ENCODE measurements at places on chromosomes 11 and 22.
A peak's percentile ranks its signal among the peaks of the same experiment; 100 is the strongest.

DNA sequence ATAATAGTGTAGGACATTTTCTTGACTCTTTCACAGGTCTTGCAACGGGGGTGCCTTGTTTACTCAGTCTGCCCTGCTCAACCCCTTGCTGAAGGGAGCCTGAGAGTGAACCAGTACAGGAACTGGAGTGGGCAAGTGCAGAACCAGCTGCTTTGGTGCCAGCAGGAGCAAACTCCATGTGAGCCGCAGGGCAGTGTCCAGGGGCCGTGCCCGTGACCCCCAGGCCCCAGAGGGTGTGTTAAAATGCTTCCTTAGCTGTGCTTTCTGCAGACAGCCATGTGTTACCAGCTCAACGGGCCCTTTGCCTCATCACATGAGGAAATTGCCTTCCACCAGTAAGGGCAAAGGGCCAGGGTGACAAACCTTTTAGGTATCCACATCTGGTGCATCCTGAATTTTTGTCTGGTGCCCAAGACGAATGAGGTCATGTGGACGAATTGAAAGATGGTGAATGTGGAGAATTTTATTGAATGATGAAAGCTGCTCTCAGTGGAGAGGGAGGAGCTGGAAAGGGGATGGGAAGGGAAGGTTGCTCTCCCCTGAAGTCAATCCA, 53.6 kb upstream of the OR5D13 start:
- H3K4me3 ChIP-seq = no peak overlapping the region
- no peaks in the 10 kb centered on the region for H3K27me3 ChIP-seq
- no peak for DNase-seq
- H3K36me3 ChIP-seq = no peaks in the 10 kb centered on the region

GRCh38 chr11:108880510-108880909, 215.6 kb downstream of the DDX10 start:
- H3K4me1 ChIP-seq = no peaks in the 10 kb centered on the region
- DNase-seq = no peak
- H3K36me3 ChIP-seq = no peaks in the 10 kb centered on the region
- H3K27ac ChIP-seq = no peak overlapping the region

GRCh38 chr11:35784699-35785098, 122.1 kb downstream of the TRIM44 start:
- H3K36me3 ChIP-seq = no peaks in the 10 kb centered on the region
- no peak overlapping the region for H3K4me3 ChIP-seq
- no peak for DNase-seq
- no peak overlapping the region for H3K27ac ChIP-seq
- peaks cover 28% of the 10 kb centered on the region for H3K4me1 ChIP-seq
- H3K27me3 ChIP-seq = no peaks in the 10 kb centered on the region

DNA sequence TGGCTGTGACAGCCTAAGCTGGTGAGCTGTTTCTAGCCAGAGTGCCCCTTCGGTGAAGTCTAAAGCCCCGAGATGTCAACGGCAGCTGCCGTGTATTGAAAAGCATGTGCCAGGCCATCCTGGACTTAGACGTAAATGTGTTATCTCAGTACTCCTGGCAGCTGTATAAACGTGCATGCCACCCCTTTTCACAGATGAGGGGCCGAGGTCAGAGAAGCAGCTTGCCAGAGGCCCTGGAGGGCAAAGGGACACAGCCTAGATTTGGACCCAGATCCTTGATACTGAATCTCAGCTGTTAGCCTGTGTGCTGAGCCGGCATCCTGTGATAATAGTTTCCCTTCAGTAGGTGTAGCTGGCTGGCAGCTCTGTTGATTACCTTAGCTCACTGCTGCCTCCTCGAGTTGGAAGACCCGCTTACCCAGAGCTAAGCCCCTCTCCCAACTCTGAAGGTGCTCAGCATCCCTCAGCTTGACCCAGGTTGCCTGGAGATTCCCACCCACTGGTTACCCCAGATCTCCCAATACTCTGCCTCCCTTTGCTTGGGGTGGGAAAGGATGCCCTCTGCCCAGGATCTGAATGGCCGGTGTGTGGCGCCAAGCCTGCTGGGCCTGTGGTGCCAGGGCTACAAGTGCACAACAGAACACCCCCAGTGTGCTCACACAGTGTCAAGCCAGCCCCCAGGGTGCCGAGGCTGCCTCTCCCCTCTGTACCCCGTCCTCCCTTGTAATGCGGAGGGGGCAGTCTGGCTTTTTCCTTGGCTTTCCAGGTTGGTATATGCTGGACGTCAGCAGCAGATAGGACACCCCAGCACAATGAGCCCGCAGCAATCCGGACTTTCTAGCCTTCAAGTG, 59.8 kb upstream of the WNT7B start:
- H3K4me1 ChIP-seq = peaks cover 5% of the 10 kb centered on the region
- peak overlapping the region; percentile 79 for H3K4me3 ChIP-seq
- no peaks in the 10 kb centered on the region for H3K27me3 ChIP-seq

- H3K27ac ChIP-seq = no peak overlapping the region
- H3K36me3 ChIP-seq = peaks cover 7% of the 10 kb centered on the region
- H3K4me1 ChIP-seq = peaks cover 4% of the 10 kb centered on the region
- no peak overlapping the region for H3K4me3 ChIP-seq
- no peak for DNase-seq
Measured at GRCh38 chr22:35642305-35642741, 5.9 kb upstream of the APOL6 start.

GRCh38 chr11:107563702-107564101, 1.8 kb downstream of the ALKBH8 start:
- peak; percentile 12 for DNase-seq
- no peaks in the 10 kb centered on the region for H3K27me3 ChIP-seq
- H3K36me3 ChIP-seq = peaks cover 14% of the 10 kb centered on the region

GRCh38 chr11:69666752-69667536, 8.2 kb downstream of the LTO1 start:
- DNase-seq = no peak
- H3K4me3 ChIP-seq = no peak overlapping the region
- H3K27me3 ChIP-seq = no peaks in the 10 kb centered on the region
- peaks cover 42% of the 10 kb centered on the region for H3K36me3 ChIP-seq
- H3K4me1 ChIP-seq = peaks cover 17% of the 10 kb centered on the region

- DNase-seq = no peak
- H3K4me3 ChIP-seq = no peak overlapping the region
- no peak overlapping the region for H3K27ac ChIP-seq
- H3K27me3 ChIP-seq = peaks cover 37% of the 10 kb centered on the region
Measured at GRCh38 chr22:43535741-43536140, 123.9 kb downstream of the MPPED1 start.

DNA sequence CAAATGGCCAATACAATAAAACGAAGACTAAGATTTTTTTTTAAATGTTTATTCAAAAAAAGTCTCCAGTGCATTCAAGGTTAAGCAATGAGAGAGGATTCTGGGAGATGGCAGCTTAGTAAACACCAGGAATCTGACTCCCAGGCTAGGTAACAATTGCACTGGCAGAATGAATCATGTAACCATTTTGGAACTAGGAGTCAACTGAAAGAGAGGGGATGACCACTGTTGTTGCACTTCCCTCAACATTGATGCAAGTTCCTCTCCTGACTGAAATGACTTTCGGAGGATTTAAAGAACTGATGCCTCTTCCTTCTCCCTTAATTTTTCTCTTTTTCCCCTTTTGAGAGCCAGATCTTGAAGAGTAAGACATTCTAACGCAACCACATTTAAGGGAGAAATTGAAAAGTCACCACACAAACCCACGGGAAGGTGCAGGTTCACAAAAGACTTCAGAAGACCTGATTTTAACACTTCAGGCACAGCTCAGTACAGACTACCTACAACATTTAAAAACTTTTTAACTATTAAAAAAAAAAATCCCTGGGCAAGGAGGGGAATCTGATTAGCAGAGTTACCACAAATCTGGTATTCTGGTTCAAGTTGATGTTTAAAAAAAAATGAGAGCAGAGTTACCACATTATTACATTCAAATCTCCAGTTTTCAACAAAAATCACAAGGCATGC, 56.8 kb downstream of the FCHSD2 start:
- H3K4me3 ChIP-seq = no peak overlapping the region
- H3K27me3 ChIP-seq = no peaks in the 10 kb centered on the region
- H3K27ac ChIP-seq = peak overlapping the region; percentile 5
- peaks cover 11% of the 10 kb centered on the region for H3K36me3 ChIP-seq

DNA sequence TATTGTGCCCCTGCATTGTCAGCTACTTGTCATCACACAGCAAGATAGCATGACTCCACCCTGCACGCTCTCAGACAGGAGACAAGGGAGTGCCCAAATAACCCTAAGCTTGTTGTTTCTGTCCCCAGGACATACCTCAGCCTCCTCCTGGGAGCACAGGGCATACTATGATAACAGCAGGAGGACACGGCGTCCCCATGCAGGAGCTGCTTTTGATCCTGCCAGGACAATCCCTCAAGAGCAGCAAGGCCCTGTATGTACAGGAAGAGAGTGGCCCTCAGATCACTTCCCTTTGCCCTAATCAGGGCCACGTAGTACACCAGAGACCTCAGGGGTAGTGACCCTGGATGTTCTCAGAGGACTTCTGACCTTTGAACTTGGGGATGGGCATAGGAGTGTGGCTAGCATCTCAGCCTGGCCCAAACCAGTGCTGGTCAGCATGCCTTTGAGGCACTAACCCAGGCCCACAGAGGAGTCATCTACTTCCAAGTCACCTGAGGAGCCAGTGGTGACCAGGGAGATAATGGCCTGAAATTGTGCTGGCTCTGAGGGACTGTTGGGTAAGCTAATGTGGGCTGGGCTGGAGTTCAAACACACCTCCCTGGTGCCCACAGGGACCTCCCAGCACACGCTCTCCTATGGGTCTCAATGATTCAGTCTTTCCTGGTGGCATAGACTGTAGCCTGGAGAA, 9.2 kb downstream of the APOA4 start:
- no peaks in the 10 kb centered on the region for H3K27me3 ChIP-seq
- no peak overlapping the region for H3K27ac ChIP-seq
- no peaks in the 10 kb centered on the region for H3K4me1 ChIP-seq
- no peaks in the 10 kb centered on the region for H3K36me3 ChIP-seq

DNA sequence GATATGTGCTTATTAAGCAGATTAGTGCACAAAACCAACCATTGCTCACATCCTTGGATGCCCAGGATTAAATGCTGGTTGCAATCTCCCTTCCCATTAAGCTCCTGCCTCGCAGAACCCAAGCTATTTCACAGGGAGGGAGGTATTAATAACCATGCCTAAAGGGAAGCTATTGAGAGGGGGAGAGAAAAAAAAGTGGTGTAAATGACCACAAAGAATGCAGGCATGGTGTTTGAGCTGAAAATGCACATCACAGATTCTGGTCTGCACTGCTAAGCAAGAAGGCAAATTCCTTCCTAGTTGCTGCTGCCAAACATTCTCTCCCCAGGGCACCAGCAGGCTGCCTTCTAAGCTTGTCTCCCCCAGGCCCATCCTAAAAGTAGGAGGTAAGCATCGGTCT, 92.0 kb upstream of the ISX start:
- H3K27me3 ChIP-seq = peaks cover 35% of the 10 kb centered on the region
- no peaks in the 10 kb centered on the region for H3K4me1 ChIP-seq
- H3K36me3 ChIP-seq = no peaks in the 10 kb centered on the region

- peak overlapping the region; percentile 48 for H3K4me3 ChIP-seq
- H3K27me3 ChIP-seq = peaks cover 76% of the 10 kb centered on the region
- H3K4me1 ChIP-seq = peaks cover 25% of the 10 kb centered on the region
- H3K36me3 ChIP-seq = peaks cover 8% of the 10 kb centered on the region
- DNase-seq = no peak
- H3K27ac ChIP-seq = no peak overlapping the region
Measured at GRCh38 chr11:69638941-69639681, 1.8 kb upstream of the CCND1 start.

DNA sequence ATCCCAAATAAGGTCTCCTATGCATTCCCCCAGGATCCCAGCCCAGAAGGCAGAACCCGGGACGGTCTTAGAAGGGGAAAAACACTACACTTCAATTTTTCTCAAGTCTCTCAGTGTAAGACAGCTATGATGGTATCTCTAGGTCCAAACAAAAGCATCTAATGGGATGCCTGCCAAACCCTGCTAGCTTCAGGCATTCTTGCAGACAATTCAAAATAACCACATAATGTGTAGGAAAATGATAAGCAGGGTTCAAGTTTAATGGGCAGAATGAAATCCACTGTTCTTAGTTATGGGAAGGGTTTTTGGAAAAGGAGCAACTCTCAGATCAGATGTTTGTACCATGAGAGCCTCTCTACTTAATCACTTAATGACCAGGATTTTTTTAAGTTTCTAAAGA, 119.8 kb upstream of the ANO1 start:
- H3K27ac ChIP-seq = no peak overlapping the region
- H3K4me1 ChIP-seq = no peaks in the 10 kb centered on the region
- H3K36me3 ChIP-seq = no peaks in the 10 kb centered on the region

DNA sequence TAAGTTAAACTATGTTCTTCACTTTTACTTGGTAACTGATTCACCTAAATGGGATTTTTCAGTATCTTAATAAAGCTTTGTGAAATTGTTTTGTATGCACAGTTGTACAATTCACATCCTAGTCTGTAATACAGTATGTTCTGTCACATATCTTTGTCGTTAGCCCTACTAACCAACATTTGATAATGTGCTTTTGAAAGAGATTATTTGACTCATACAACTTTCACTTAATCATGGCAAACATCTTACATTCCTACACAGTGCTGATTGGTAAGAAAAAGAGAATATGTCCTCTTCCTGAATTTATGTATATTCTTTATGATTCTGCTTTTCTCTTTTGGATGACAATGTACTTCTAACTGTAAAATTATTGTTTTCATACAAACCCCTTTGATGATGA, 234.5 kb downstream of the METTL15 start:
- no peaks in the 10 kb centered on the region for H3K4me1 ChIP-seq
- no peak for DNase-seq
- H3K4me3 ChIP-seq = no peak overlapping the region
- H3K27ac ChIP-seq = no peak overlapping the region
- H3K27me3 ChIP-seq = no peaks in the 10 kb centered on the region

- H3K27me3 ChIP-seq = no peaks in the 10 kb centered on the region
- no peaks in the 10 kb centered on the region for H3K36me3 ChIP-seq
- H3K4me3 ChIP-seq = no peak overlapping the region
Measured at GRCh38 chr11:69359735-69360480, 66.0 kb downstream of the MYEOV start.

DNA sequence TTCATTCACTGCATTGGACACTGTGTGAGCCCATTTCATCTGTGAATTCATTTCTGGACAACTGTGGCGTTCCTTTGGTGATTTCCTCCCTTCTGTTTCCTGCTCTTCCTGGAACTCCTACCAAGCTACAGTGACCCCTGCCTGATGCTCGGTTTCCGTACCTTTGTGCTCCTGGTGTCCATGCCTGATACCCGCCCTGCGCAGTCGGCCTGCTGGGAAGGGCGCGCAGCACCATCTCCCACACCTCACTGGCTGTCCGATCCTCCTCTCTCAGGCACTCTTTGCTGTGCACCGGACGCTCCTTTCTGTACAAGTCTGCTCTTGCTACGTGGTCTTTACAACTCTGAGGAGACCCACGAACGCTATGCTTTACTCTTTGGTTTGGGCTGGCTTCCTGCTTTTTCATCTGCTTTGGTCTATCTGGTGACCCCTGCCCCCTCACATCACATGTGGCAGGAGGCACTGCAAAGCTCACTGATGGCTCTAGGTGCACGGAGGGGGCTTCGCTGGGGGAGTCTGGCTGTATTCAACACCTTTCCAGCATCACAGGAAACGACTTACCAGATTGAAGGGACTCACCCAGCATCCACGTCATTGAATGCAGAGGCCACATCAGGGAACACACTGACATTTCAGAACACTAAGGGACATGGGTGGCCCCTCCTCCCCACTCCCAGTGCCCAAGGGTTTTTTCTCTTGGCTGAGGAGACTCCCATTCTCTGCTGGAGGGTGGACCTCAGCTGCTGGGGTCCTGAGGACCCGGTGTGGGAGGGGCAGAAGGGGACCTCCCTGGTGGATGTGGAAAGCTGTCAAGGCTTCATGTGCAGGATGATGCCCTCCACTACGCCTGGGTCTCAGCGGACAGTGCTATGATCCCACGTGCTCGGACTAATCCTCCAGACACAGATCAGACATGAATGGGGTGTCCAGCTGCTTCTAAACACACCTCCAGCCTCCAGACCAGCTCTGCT, 27.0 kb upstream of the MOB2 start:
- no peak overlapping the region for H3K4me3 ChIP-seq
- H3K27ac ChIP-seq = peak overlapping the region; percentile 72
- H3K4me1 ChIP-seq = peaks cover 69% of the 10 kb centered on the region

Measured in effector memory CD8-positive, alpha-beta T cell (primary cell).